NB4 (cell line): ENCODE measurements at places on chromosomes 13 and 19.

- no peak for DNase-seq
Observed at GRCh38 chr13:23588666-23589065, 18.5 kb downstream of the TNFRSF19 start.

GRCh38 chr13:38419312-38419873 lies 69.7 kb downstream of the UFM1 start:
- DNase-seq: no peak

GRCh38 chr19:33752018-33752800 lies 44.5 kb upstream of the KCTD15 start:
- DNase-seq: no peak

- DNase-seq: no peak
Observed at GRCh38 chr19:4929186-4929585, 19.9 kb downstream of the UHRF1 start.

GRCh38 chr13:25171517-25172302 lies at the start of gene AMER2:
Gene AMER2 (minus strand): TSS chr13:25172288. CDS start chr13:25171619, 669 bp downstream.
- no peak for DNase-seq

- DNase-seq: no peak
Observed at GRCh38 chr19:45156751-45157150, 4.0 kb downstream of the NKPD1 start.

- DNase-seq: peak; percentile 21
Observed at GRCh38 chr13:97259798-97260714, 37.9 kb downstream of the MBNL2 start.

DNA sequence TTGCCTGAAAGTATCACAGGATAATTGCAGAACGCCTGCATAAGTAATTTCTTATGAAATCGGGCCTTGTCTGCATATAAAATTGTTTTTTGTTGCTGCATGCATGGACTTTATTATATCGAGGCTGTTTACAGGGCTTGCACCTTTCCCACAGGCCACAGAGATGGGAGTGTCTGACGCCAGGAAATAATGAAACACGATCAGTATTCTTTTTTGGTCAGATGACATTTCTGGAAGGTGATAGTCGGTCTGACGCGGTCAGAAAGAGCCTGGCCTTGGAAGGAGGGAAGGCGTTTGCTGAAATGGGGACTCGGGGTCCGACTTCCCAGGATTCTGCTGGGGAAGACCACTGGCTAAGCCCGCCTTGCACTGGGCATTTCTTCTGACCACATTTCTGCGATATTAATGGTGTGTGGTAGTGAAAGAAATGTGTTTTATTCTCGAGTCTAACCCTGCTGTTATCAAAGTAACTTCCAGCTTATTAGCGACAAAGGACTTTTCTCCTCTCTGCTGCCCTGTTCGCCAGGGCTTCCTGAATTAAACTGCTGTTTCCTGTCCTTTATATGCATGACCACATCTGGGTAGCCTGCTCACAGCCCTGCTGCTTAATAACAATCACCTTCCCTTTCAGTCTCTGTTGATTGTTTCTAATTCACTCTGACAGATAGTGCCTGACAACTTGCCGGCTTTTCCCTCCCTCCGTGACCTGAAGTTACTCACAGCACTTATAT lies 11.6 kb upstream of the ZNF536 start:
- no peak for DNase-seq

DNA sequence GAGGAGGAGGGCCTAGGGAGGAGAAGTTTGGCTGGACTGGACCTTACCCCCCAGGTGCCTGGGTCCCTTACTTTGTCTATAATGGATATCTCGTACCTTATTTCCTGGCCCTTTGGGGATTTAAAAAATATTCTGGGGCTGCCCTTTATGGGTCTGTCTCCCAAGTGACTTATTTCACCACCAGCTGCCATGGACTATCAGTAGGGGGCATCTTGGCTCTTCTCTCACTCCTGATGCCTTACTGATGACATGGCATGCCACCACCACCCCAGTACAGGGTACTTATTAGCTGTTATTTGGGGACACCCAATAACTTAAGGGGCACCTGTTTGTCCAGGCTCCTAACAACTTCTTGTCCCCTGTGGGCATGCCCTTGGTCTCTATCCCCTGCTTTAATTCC lies 38.0 kb downstream of the NFIX start:
- DNase-seq: peak; percentile 24

GRCh38 chr19:19429361-19429760 lies 23.9 kb downstream of the GATAD2A start:
- no peak for DNase-seq

DNA sequence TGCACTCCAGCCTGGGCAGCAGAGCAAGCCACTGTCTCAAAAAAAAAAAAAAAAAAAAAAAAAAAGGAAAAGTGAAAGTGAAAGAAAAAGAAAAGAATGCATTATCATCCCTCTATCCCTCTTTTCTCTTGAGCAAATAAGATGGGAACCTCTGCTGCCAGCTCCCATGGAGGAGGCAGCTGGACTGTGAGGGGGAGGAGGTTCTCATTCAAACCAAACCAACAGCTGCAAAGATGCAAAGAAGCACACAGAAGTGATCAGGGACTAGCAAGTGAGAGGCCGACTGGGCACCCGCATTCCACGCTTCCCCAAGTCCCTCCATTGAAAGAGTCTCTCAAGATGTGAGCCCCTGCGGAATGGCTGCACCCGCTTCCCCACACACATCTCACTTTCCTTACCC lies 63.5 kb downstream of the TSHZ3 start:
- no peak for DNase-seq
